ENCODE measurements at places on chromosomes 11 and 22. TPM values are rescaled to one million over a fixed set of nuclear protein-coding genes. Genes with fewer than 3 reads are reported as not detected.

The AMPD3 gene
- polyA plus RNA-seq = 5.9 TPM

- no peak for DNase-seq
Observed at GRCh38 chr22:50529416-50529896, 356 bp downstream of the TYMP start.

DNA sequence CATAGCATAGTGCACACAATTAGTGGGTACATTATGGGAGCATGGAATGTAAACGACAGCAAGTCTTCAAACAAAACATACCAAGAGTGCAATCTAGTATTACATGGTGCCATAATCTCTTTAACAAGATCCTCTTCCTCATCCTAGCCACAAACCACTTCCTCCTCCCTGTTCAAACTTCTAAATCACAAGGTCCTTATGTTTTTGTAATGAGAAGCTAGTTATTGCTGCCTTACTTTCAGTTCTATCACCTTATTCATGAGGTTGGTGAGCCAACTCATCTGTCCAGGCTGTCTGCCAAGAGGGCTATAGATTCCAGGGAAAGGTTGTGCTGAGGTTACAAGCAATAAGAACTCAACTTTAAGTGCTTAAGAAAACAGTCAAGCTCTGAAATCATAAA lies 195.4 kb upstream of the ARHGAP20 start:
- no peak for DNase-seq

The APBB1 gene
- polyA plus RNA-seq = 59.2 TPM

DNA sequence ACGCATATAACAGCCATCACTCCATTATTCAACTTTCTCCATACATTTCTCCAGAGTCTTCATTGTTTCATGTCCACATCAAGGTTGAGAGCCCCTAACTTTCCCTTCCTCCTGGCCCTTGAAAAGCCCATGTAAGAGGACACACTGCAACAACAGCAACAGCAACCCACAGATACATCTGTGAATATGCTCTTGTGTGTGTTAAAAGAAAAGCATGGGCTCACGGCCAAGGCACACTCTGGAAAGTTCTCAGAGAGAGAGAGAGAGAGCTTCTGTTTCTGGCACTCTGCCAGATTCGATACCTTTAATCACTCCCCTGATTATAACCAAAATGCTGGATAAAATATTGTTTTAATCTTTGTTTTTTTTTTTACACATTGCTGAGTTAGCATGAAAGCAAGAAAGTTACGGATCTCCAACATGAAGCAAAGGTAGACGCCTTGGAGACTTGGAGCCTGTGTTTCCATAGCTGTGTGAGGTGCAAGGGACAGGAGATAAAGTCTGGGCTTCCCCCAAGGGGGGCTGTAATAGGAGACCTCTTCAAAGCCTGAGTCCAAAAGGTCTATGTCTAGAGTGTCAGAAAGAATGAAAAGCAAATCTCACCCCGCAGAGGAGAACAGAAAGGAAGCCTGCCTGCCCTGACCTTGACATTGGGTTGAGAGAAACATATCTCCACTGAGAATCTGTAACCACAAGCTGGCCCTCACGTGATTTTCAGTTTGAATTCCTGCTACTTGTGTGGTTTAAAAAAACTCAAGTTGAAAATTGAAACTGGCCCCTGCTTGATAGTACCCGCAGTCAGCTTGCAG lies 33.7 kb upstream of the MPPED1 start:
- peak; percentile 53 for DNase-seq

DNA sequence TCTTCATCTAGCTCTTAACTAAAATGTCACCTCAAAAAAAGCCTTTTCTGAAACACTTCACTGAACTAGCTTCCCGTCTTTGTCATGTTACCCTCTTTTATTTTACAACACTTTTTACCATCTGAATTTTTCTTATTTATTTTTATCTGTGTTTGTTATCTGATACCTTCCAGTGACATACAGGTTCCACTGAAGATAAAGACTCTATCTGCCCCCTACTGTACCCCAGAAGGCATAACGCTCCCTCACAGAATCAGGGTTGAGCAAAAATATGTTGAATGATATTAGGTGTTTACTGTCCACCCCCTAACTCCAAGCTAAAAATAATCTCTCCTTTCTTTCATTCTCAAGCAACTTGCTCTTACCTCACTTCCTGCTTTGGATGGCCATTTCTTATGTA lies 654.2 kb downstream of the NELL1 start:
- DNase-seq = no peak

DNA sequence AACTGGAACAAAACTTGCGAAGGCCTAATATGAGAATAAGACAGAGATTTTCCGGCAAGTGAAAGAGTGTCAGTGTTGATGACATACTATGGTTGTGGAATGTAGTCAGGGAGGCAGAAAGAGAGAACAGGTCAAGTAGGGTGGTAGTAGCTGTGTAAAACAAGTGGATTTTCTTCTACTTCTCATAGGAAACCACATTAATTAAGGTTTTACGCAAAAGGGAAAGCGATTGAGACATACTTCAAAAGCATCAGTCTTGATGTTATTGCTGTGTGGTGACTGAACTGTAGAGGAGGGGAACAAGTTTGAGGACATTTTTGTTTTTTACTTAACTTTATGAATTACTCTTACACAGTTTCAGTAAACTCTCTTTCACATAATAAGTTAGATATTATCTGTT lies 186.0 kb upstream of the CNTN5 start:
- DNase-seq = no peak

The PDGFD gene
- polyA plus RNA-seq = 20.3 TPM

The ACER3 gene
- polyA plus RNA-seq = 15.1 TPM

GRCh38 chr22:25139062-25139461 lies 60.6 kb upstream of the CRYBB3 start:
- DNase-seq = no peak

DNA sequence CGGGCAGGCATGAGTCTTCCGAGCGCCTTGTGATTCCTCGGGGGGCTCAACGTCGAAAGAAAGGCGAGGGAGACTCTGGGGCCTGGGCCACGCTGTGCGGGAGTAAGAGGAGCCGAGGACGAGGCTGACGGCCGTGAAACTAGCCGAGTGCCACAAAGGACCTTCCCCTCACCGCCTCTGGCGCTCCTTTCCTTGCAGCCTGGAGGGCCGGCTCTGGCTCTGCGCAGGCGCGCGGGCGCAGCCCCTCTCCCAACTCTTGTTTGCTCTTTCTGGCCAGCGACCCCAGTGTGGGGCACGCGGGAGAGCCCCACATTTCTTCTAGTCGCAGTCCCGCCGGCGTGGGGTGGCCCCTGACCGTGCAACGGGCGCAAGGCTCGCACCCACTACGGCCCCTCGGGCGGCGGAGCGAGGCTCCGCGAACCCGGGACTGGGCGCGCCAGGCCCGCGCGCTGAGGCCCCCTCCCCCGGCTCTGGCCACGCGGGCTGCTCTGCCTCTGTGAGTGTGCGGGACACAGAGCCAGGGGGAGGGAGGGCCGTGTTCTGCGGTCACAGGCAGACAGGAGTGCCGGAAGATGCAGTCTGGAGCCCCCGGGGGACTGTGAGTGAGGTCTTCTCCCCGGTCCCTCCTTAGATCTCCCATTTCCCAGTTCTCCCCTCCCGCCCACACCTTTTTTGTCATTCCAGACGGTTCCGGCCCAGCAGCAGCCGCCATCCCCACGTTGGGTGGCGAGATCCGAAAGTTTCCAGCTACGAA lies 1.0 kb upstream of the TOB2 start:
- peak; percentile 47 for DNase-seq

GRCh38 chr11:64306876-64307622 lies 1.7 kb downstream of the ESRRA start:
- no peak for DNase-seq

The PHF21B gene
- 8.9 TPM for polyA plus RNA-seq

DNA sequence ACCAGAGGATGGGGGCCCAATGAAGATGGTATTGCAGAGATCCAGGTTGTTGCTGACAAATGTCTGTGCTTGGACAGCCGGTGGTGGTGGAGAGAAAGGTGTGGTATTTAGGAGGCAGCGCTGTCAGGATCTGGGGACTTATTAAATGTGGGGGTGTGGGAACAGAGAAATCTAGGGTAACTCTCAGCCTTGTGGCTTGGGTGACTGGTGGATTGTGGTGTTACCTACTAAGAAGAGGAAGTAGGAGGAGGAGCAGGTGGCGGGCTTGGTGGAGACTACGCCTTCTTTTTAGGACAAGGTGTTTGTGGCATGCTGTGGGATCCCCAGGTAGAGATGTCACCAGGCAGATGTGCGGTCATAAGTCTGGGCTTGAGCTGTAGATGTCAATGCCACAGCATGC lies 144.0 kb downstream of the GRIK4 start:
- no peak for DNase-seq

The CARD10 gene
- polyA plus RNA-seq = 26.3 TPM

The HTR3A gene
- not detected for polyA plus RNA-seq

The SHANK3 gene
- polyA plus RNA-seq = 22.9 TPM

GRCh38 chr11:83549984-83550667 lies 264.0 kb upstream of the CCDC90B start:
- no peak for DNase-seq

The TEX54 gene
- not detected for polyA plus RNA-seq

- DNase-seq = no peak
Observed at GRCh38 chr22:48943567-48944432, 883.9 kb downstream of the BRD1 start.

The C11orf86 gene
- not detected for polyA plus RNA-seq

The IL18 gene
- 11.1 TPM for polyA plus RNA-seq

GRCh38 chr11:4181782-4182721 lies 87.5 kb downstream of the RRM1 start:
- DNase-seq = peak; percentile 13

The KCNQ1 gene
- polyA plus RNA-seq = 12.2 TPM

GRCh38 chr11:34050581-34051348 lies 766 bp upstream of the CAPRIN1 start:
- no peak for DNase-seq

- no peak for DNase-seq
Observed at GRCh38 chr11:19102521-19102900, 14.5 kb upstream of the ZDHHC13 start.

The DPAGT1 gene
- polyA plus RNA-seq = 64.9 TPM

DNA sequence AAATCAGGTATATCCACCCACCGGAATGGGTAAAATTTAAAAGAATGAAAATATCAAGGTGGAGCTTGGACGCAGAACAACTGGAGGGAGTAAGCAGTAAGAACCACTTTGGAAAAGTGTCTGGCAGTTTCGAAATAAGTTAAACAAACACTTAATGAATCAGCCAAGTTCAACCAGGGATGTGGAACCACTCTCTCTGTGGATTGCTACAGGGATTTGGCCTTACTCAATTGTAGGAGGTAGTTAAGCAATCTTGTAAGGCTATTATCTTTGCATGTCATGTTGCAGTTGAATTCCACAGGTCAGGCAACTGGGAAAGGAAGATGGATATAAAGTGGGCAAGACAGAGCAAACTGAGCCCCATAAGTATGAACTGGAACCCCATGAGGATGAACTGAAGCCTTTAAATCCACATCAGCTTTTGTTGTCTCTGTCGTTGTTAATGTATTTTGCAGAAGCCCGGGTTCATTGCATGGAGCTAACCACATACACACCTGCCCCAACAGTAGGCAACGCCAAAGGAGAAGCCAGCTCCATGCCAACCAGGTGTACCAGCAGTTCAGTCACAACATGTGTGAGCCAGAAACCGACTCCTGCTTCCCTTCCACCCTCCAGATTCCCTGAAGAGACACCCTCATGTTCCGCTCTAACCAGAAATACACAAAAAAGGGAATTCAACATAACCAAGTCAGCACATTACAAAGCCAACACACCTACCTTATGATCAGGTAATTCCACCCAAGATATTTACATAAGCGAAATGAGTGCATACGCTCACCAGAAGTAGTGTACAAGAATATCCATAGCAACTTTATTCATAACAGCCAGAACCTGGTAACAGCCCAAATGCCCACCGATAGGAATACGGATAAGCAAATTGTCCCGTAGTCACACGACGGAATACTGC lies 8.0 kb upstream of the SLC43A3 start:
- DNase-seq = no peak

The KRTAP5-10 gene
- polyA plus RNA-seq = 0.36 TPM
